Activated CD8-positive, alpha-beta memory T cell treated with anti-CD3 and anti-CD28 coated beads, Interleukin-2, amount 50 U/mL, for 4 hours (primary cell): ENCODE measurements at places on chromosomes 12 and 14.

GRCh38 chr12:4960030-4960429 lies 50.3 kb downstream of the KCNA1 start:
- no peak for DNase-seq

GRCh38 chr12:18108611-18109010 lies 18.6 kb upstream of the RERGL start:
- DNase-seq, result no peak

DNA sequence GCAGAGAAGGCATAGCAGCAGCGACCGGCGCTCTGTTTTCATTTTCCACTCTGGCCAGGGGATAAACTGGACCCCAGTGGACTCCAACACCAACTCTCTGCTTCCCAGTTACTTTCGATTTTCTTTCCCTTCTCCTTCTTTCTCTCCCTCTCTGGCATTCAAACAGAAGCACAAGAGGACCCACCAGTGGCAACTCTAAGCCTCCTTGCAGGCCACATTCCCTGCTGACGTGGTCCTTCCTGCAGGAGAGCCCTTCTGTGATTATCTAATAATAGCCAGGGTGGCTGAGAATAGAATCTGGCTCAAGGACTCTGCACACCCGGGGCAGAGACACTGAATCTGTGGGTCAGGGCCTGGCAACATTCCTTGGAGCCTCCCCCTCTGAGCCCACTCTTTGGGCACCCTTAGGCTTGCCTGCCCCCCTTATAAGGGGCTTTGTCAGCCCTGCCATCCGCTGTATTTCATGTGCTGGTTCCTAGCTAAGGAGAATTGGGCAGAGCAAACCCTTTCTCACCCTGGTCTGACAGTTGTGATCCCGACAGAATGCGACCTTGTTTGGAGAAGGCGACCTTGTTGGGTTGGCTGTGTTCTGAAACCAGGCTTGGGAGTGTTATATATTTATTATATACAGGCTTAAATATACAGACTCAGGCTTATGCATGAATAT lies 8.2 kb upstream of the HOXC6 start:
- no peak for DNase-seq

DNA sequence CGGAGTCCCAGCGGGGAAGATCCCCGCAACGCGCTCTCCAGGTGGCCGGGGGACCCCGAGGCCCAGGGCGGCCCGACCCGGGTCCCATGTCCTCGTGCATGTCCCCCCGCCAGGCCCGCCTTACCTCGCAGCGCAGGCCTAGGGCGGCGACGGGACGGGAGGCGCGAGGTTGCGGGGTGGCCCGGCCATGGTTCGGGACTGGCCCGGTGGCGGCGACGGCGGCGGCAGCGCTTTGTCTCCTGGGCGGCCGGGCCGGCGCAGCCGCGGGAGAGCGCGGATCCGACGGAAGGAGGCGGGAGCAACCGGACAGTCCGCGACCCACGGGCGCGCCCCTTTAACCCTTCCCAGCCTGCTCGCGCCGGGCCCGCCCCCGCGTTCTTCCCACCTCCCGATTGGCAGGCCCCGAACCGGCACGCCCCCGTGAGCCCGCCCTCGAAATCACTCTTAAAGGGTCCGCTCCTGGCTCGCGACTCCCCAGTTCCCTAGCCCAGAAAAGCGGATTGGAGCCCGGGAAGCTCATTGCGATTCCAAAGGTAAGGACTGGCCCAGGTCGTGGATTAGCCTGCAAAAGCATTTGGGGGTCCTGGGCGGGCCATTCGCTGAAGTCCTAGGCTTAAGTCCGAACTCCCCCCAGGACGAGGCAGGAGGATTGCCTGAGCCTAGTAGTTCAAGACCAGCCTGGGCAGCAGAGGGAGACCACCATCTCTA lies at the start of gene PHETA1:
Gene PHETA1, minus strand, starts transcription at position 308 of the 708 bp plus-strand sequence. CDS start 5,668 bp downstream, outside the sequence.
- DNase-seq, result peak; percentile 80

- no peak for DNase-seq
Measured at GRCh38 chr12:123393747-123394146, 9.8 kb downstream of the KMT5A start.
